ENCODE measurements at places on chromosomes 16 and 17.

DNA sequence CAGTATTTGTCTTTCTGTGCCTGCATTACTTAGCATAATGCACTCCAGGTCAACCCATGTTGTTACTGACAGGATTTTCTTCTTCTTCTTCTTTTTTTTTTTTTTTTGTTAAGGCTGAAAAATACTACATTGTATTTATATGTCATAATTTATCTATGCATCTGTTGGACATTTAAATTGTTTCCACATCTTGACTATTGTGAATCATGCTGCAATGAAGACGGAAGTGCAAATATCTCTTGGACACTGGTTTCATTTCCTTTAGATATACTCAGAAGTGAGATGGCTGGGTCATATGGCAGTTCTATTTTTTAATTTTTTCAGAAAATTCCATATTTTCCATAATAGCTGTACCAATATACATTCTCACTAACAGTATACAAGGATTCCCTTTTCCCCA, 272.7 kb upstream of the PMFBP1 start:
- DNase-seq, result no peak

- no peak for DNase-seq
Measured at GRCh38 chr17:9132944-9133610, 111.8 kb downstream of the NTN1 start.

GRCh38 chr17:43834106-43834505, 1.2 kb upstream of the MPP3 start:
- no peak for DNase-seq

DNA sequence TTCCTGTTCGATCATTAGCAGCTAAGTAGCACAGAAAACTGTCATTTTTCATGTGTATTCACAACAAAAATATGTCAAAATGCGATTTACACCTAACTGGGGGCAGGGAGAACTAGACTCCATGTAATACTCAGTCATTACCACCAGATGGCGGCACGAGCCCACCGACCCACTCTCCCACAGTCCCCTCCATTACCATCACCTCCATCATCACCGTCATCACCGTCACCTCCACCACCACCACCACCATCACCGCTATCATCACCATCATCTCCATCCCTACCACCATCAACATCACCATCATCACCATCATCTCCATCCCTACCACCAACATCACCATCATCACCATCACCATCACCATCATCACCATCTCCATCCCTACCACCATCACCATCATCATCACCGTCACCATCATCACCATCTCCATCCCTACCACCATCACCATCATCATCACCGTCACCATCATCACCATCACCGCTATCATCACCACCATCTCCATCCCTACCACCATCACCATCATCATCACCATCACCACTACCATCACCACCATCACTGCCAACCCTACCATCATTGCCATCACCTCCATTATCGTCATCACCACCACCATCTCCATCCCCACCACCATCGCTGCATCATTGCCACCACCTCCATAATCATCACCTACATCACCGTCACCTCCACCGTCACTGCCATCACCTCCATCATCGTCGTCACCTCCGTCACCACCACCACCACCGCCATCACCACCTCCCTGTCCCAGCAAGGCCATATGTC, 14.4 kb downstream of the NDUFAF8 start:
- no peak for DNase-seq

DNA sequence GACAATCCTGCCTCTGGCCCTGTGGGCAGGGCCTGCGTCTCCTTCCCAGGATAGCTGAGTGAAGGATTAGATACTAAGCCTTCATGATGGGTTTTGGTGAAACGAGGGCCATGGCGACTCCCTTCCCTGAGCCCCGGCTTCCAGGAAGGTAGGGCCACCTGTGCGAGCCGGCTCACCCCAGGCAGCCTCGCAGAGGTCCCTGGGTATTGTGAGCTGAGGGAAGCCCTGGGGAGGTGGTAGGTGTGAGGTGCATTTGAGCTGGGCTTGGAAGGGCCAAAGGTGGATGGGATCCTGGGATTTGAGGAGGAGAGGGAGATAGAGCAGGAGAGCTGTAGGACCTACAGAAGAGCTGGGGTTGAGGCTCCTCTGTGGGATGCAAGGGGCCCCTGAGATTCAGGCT, 6.5 kb upstream of the P2RX1 start:
- no peak for DNase-seq

DNA sequence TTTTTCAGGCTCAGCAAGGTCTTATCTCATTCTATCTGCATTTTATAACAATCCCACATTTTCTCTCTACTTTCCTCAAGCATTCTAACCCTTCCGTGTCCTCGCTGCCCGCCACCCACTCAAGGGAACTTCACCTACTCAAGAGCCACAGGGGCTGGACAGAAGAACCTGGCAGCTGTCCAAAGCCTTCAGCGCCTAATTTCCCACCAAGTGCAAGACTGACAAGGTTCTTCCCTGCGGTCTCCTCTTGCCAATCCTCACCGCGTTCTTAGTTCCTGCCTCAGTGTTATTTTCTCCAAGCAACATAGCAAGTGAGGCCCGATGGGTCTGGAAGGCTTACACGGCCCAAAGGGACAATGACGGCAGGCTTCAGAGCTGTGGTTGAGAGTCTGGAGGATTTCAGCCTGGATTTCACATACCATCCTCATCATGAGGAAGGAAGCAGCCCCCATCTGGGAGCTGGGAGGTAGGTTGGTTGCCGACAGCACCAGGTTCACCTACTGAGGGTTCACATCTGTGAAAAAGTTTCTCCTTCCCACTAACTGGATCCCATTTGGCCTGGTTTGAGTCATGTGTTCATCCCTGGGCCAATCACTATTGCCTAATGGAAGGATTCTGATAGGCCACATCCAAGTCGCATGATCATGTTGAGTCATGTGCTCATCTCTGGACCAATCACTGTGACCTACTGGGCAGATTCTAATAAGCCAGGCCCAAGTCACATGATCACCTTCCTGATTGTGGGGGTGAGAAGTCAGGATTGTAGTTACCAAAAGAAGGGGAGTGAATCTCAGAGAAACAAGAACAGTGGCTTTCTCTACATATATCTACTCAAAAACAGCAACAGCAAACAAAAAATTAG, 108.2 kb downstream of the N4BP1 start:
- no peak for DNase-seq

DNA sequence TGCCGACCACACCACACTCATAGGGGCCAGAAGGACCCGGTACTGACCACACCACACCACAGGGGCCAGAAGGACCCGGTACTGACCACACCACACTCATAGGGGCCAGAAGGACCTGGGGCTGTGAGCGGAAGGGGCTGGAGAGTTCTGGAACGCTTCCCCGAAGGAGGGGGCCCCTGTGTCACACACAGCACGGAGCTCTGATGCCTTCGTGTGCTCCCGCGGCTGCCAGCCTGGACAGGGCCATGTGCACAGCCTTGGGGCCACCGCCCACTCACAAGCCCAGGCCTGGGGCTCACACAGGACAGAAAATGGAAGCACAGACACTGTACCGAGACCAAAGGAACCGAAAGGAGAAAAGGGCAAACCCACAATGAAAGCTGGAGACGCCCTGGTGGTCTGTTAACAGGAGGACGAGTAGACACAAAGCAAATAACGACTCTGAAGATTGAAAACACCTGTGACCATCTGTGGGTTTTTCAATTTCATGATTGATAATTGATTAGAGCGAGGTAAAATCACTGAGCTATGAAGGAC, 106.5 kb upstream of the METRNL start:
- DNase-seq, result no peak

- DNase-seq, result no peak
Measured at GRCh38 chr16:2840914-2841313, 10.8 kb downstream of the ZG16B start.

DNA sequence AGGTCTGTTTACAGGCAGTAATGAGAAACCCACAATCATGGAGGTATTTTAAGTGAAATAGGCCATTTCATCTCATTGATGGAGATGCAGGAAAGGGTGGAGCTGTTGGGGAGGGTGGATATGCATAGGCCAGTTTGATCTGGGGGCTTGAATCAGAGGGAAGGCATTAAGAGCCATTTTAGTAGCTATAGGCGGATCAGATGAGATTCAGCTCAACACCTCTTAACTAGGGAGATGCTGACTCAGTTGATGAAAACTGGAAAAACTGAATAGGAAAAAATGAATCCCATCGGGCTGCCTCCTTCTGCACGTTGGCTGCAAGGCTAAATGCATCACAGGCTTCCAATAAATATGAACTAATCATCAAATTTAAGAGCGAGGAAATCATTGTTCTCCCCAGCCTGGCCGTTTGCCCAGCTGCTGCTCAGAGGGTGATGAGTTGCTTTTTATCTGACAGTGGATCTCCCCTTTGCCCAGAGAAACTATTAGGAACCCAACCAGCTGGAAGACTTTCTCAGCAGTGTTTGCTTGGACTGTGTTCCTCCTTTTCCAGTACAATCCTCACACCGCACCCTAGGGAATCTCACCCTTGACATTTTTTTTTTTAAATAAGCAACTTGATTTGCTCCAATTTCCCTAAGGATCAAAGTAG, 149.6 kb downstream of the SOX9 start:
- no peak for DNase-seq

Measured in iPS DF 19.7 (cell line).